ENCODE measurements at places on chromosomes 7 and 10.
A peak's percentile ranks its signal among the peaks of the same experiment; 100 is the strongest.

DNA sequence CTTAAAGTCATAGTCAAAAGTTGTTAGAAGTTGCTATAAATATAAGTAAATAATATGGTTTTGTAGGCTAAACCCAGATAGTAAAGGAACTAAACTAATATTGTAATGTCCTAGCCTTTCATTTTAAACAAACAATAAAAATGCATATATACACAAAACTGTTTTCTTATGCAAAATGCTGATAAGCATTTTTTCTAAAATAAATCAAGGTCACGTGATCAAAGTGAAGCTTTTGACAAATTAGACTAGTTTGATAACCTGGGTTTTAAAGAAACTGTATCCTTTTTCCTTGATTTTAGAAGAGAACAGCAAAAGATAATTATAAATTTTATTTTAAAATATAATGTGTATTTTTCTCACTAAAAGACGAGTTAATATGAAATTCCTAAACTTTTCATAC, 313.3 kb downstream of the PCDH15 start:
- DNase-seq, result no peak

GRCh38 chr7:133623721-133624120, 370.8 kb downstream of the EXOC4 start:
- no peak for DNase-seq

- no peak for DNase-seq
Observed at GRCh38 chr10:47038881-47039561, 127.8 kb downstream of the PTPN20 start.

GRCh38 chr10:132580143-132580542, 42.6 kb downstream of the INPP5A start:
- no peak for DNase-seq

DNA sequence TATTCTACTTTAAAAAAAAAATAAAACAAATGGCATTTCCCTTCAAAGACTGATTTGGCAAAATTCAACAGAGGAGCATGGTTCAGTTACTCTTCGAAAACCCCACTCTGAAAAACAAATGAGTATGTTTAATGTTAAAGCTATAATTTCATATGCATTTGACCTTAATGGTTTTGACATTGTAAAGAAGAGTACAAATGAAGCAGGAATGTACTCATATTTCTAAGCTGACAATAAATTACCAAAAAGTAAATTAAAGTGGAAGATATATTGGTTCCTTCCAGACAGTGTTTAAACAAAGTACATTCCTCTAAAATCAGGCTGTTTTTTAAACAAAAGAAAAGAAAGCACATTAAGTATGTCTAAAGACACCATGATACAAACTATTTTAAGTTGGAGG, 16.4 kb downstream of the RGS10 start:
- DNase-seq, result no peak

GRCh38 chr7:138797715-138798320, at the start of the genes ATP6V0A4 and TMEM213:
Gene ATP6V0A4 (minus strand): TSS chr7:138798196. CDS start chr7:138771247, 26,949 bp downstream.
Gene TMEM213 (plus strand): TSS chr7:138797994. CDS start chr7:138798105, 111 bp downstream.
- no peak for DNase-seq

DNA sequence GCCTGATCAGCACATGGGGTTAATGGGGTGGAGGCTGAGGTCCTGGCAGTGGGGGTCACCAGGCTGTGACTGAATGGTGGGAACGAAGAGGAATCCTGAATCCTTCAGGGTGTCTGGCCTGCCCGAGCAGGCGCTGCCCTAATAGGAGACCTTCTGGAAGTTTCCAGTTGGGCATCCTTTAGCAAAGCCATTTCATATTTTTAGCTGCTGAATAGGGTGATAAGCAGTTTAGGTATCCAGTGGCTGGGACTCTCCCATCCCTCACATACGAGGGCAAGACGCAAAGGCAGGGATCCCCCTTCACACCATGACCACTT, 159.3 kb downstream of the SH3PXD2A start:
- no peak for DNase-seq

- no peak for DNase-seq
Observed at GRCh38 chr10:5932345-5932744, 42.3 kb downstream of the FBH1 start.

DNA sequence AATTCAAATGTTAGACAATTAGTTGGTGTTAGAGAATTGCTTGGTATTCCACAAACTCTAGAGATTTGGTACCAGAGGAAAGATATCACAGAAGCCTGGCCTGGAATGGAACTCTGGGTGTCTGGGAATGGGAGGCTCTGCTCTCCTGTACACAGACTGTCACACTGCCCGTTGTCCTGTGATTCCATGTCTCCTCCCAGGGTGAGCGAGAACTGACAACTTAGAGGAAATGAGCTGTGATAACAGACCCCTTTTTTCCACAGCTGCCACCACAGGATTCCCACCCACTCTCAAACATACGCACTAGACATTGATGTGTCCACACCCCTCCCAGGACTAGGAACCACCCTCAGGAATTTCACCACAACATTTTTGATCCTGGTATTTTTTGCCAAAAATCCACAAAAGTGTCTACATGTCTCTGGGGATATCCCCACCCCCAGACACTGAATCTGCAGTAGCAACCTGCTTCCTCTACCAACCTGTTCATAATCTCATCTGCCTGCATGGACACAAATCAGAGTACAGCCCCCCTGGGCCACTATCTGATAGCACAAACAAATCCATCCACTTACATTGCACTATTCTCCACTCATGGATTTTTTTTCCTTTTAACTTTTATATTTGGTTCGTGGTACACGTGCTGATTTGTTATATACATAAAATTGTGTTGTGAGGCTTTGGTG, 4.7 kb downstream of the ZNF273 start:
- DNase-seq, result no peak

DNA sequence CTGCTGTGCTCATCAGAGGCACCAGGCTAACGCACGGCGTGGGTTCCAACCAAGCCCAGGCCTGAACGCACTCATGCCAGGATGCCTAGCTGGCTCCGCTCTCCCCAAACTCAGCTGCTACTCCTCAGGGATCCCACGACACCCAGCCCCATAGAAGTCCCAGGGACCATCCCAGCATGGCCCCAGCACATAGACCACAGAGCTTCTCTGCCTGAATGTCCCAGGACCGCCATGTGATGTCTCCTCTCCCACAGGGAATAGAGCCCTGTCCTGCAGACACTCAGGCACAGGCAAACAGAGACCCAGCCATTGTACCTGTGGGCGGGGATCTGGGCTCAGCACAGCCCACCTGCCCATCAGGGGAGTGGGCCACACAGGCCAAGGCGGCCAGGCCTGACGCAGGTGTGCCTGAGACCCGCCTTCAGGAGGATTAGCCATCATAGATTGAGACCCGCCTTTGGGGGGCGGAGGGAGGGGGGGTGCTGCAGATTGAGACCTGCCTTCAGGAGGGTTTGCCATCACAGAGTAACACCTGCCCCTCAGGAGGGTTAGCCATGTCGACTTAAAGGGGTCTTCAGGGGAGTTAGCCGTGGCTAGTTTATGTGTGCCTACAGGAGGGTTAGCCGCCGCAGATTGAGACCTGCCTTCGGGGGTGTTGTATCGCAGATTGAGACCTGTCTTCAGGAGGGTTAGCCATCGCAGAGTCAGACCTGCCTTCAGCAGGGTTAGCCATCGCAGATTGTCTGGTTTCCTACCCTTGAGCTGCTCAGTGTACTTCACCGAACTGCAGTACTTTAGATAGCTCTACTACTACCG, 29.0 kb downstream of the RASGEF1A start:
- no peak for DNase-seq

GRCh38 chr7:18400726-18401125, 94.8 kb upstream of the HDAC9 start:
- no peak for DNase-seq

GRCh38 chr7:53002389-53002788, 33.0 kb upstream of the POM121L12 start:
- no peak for DNase-seq

GRCh38 chr7:157616426-157616825, 279.6 kb downstream of the DNAJB6 start:
- no peak for DNase-seq

DNA sequence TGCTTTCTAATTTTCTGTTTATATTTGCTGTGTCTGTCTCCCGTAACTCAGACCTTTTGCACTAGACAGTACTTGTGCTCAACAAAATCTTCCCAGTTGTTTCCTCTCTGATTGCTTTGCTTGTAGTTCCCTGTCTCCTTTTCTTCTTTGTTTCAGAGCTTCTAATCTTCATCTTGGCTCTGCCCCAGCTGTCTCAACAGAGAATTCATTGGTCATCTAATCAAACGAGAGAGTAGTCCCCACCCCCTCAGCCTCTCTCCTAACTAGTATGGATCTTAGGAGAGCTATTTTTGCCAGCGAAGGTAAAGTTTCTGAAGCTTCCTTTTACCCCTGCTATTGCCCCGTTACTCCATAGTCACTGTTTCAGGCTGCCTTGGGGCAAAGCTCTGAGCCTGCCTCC, 32.8 kb downstream of the SLC26A4 start:
- no peak for DNase-seq

DNA sequence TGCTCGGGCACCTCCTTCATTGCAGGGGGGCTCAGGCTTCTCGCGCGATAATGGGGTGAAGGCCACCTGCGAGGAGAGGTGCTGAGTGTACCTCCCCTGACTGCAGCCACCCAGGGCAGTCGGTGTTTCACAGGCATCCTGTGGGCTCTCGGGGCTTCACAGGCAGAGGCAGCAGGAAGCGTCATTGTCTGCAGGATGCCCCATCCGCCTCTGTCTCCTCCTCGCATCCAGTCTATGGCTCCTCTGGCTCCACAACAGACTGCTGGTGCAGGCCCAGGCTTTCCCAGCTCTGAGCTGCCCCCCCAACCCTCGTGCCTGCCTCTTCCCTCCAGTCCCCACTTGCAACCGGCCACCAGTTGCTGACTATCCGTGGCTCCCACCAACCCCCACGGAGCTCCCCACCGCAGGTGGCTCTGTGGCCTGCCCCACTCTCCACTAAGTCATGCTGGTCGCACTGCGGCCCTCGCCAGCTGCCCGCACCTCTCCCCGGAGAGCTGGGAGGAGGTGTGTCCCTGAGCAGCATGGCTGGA, 36.5 kb downstream of the CAMK2B start:
- DNase-seq, result no peak

GRCh38 chr10:20289070-20289828, 473.0 kb downstream of the PLXDC2 start:
- DNase-seq, result no peak

DNA sequence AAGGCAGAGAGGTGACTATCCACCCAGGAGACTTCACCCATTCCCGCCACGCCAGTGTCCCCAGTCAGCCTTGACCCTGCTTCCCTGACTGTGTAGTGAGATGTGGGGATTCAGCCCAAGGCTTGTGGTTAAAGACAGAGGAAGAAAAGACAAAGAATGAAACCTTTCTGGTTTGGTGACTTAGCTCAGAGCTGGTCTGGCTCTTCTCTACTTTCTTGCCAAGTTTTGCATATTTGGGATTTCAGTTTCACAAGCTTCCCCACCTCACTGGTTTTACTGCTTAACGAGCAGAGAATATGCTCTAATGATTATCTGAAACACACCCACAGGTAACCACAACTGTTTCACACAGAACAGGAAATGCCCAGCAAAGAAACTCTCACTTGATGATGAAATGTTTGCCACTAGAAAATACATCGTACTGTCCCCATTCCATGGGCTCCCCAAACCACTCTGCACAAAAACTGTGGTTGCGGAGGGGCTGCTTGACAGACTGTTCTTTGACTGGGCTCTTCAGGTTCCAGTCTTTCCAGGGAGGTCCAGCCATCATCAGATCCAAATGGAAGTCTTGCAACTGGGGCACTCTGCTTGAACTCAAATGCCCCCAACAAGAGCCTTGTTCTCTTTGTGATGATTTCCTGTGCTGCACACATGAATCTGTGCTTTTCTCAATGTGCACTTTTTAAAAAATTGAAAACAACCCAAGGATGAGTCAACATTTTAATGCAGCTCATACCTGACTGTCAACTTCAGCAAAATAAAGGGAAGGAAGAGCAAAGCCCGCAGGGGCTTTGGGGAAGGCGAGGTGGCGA, 95.5 kb downstream of the CTBP2 start:
- DNase-seq, result peak; percentile 68

GRCh38 chr10:79437111-79437814, 8.2 kb downstream of the ZCCHC24 start:
- no peak for DNase-seq

- peak; percentile 32 for DNase-seq
Observed at GRCh38 chr7:6579446-6579845, 2.2 kb downstream of the ZDHHC4 start.

- no peak for DNase-seq
Observed at GRCh38 chr7:144818511-144818910, 17.3 kb downstream of the TPK1 start.

GRCh38 chr10:101695404-101695890, 477 bp upstream of the FBXW4 start:
- no peak for DNase-seq

- no peak for DNase-seq
Observed at GRCh38 chr10:70063418-70064098, 10.9 kb downstream of the MACROH2A2 start.

GRCh38 chr10:28800144-28800543, 122.8 kb downstream of the BAMBI start:
- no peak for DNase-seq

DNA sequence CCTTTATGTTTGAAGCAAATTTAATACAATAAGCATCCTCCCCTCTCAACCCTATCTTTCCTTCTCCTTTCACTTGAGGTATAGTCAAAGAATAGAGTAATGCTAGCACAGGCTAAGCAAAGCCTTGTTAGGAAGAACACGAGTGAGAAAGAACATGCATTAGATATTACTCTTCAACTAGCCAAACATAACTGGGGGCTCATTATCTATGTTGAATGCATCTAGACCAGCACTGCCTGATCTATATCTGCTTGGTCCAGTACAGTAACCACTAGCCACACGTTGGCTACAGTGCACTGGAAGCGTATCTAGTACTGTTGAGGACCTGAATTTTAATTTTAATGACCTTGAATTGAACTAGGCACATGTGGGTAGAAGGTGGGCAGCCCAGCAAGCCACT, 21.0 kb downstream of the SFMBT2 start:
- no peak for DNase-seq

GRCh38 chr7:114755856-114756255, 166.0 kb upstream of the MDFIC start:
- no peak for DNase-seq

DNA sequence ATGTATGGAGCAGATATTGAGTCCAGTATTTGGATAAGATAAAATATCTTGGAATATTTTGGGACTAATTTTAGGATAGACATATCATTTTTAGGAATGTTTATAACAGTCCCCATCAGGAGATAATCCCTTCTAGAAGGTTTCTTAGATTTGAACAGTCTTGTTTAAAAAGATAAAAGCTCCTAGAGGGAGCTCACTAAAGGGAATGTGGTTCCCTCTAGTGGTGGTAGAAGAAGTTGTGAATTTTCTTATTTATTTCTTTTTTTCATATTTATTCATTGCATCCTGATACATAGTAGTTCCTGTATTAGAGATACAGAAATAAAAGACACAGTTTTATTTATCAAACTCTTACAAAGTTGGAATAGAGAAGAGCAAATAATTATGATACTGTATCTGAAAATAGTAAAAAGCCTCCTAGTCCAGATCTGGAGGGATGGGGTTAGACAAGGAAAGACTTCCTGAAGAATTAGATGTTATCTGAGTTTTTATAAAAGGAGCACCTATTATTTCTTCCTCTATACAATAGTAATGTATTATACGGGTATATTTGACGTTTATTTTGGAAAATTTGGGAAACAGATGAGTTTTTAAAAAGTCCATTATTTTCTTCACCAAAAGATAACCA, 24.5 kb upstream of the KLF14 start:
- DNase-seq, result no peak

- no peak for DNase-seq
Observed at GRCh38 chr7:155097338-155097737, 27.2 kb downstream of the HTR5A start.

Data from SIG-M5 (cell line).